ENCODE measurements at places on chromosomes 12 and 14.

DNA sequence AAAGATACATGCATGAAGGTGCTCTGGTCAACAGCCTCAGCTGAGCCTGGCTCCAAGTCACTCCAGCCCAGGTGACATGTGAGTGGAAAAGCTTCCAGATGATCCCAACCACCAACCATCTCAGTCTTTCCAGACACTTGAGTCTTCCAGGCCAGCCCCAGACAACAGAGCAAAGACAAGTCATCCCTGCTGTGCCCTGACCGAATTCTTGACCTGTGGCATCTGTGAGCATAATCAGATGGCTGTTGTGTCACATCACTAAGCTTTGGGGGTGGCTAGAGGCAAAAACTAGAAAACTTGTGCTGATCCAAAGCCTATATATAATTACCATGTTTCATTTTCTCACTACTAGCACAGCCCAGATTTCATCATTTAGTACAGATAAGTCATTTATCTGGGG is 50.8 kb upstream of the ISM2 start:
- H3K27me3 ChIP-seq, result no peaks in the 10 kb centered on the region
- H3K36me3 ChIP-seq, result no peaks in the 10 kb centered on the region
- no peak overlapping the region for H3K4me3 ChIP-seq
- no peak overlapping the region for H3K27ac ChIP-seq
- DNase-seq, result no peak

GRCh38 chr14:83101846-83102245 is 1568.2 kb upstream of the SEL1L start:
- H3K4me1 ChIP-seq, result no peaks in the 10 kb centered on the region
- H3K27ac ChIP-seq, result no peak overlapping the region
- H3K4me3 ChIP-seq, result no peak overlapping the region
- H3K27me3 ChIP-seq, result no peaks in the 10 kb centered on the region
- no peaks in the 10 kb centered on the region for H3K36me3 ChIP-seq
- DNase-seq, result no peak

DNA sequence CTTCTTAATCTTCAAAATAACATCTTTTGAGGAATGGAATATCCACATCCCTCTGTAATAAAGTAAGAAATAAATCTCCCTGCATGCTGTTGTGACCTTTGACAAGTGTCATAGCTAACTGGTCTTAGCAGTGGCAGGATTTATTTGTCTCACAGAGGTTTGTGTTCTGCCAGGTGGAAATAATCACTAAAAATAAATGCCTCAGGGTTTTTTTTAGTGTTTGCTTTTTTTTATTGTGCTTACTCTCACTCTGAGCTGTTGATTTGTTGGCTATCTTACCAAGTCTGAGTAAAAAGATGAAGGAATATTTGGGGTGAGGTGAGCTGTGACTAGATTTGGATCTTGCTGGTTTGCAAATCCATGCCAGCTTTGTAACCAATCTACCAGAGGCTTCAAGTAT is 285.4 kb downstream of the ALG10B start:
- H3K4me3 ChIP-seq, result no peak overlapping the region
- no peak overlapping the region for H3K27ac ChIP-seq
- DNase-seq, result no peak
- H3K36me3 ChIP-seq, result no peaks in the 10 kb centered on the region

- H3K4me3 ChIP-seq, result peak overlapping the region; percentile 94
- no peaks in the 10 kb centered on the region for H3K27me3 ChIP-seq
- peak; percentile 93 for DNase-seq
Observed at GRCh38 chr14:96502621-96503305, 581 bp downstream of the PAPOLA start.

DNA sequence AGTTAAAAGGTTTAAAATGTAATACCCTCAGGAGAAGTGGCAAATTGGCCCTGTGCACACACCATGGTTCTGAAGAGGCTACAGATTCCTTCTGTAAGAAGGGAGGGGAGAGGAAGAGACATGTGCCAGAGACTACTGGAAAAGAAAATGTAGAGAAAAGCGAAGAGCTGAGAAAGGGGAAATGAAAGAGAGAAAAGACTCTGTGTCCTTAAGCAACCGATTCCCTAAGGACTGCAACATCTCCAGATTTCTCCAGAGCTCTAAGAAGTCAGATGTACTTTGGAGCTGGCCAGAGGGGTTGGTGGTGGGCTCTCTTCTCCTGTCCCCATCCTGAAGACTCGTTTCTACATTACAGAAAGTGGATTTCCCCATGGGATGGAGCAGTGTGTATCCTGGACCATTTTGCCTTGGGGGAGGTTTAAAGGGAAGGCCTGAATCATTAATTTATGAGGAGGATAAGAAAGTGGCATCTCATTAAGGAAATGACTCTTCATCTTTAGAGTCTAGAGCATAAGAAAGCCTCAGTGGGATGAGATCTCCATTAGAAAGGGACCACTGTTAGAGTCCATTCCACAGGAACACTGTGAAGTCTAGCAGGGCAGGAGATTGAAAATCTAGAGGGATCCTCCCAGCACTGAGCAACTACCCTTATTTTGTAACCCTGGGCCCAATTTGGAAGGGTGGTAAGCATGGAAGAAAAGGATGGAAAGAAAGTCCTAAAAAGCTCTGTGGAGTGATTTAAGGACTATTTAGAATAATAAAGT is 45.5 kb upstream of the FUT8 start:
- no peaks in the 10 kb centered on the region for H3K36me3 ChIP-seq
- H3K4me1 ChIP-seq, result no peaks in the 10 kb centered on the region
- no peak overlapping the region for H3K27ac ChIP-seq
- DNase-seq, result no peak
- H3K27me3 ChIP-seq, result no peaks in the 10 kb centered on the region

DNA sequence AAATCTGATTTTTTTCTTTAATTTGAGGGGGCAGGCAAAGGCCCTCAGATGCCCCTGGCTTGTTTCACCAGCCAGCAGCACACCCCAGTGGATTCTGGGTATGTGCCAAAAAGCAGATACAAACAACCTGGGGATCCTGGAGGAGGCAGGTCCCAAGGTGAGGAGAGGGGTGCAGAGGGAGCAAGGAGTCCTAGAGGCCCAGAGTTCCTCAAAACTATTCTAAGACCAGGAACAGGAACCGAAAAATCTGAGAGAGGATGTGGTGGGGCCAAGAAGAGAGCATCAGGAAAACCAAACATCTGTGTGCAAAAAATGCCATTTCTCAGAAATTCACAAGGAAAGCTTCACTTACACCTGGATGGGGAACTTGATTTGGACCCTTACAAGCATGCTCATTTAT is 8.2 kb downstream of the KCNA5 start:
- no peak overlapping the region for H3K4me3 ChIP-seq
- no peak overlapping the region for H3K27ac ChIP-seq
- no peaks in the 10 kb centered on the region for H3K4me1 ChIP-seq
- no peaks in the 10 kb centered on the region for H3K36me3 ChIP-seq
